ENCODE measurements at places on chromosomes 5 and 9. TPM values are rescaled to one million over a fixed set of nuclear protein-coding genes. Genes with fewer than 3 reads are reported as not detected.
A peak's percentile ranks its signal among the peaks of the same experiment; 100 is the strongest.

The TSSK1B gene
- 0.72 TPM for total RNA-seq

DNA sequence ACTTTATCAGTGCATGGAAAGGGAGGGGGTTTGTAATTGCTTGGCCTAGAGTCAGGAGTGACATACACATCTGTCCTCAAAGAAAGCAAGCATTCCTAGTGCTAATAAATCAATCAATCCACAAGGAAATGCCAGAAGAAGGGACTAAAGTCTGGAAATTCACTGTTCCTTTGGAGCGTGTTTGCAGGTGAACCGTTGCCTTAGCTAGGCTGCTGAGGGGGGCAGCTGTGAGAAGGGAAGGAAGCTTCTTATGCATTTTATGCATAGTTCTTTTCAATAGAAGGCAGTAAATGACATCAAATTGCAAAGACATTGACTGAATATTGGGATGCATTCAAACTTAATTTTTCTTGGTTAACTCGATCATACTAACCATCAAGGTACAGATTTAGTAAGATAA, 1092.5 kb upstream of the SEMA6A start:
- H3K27ac ChIP-seq = no peak overlapping the region
- no peaks in the 10 kb centered on the region for H3K27me3 ChIP-seq
- H3K4me3 ChIP-seq = no peak overlapping the region
- no peak for DNase-seq
- no peaks in the 10 kb centered on the region for H3K36me3 ChIP-seq

GRCh38 chr5:59256331-59256730, 637.2 kb downstream of the PDE4D start:
- H3K27ac ChIP-seq = no peak overlapping the region
- no peak overlapping the region for H3K4me3 ChIP-seq
- no peak for DNase-seq
- no peaks in the 10 kb centered on the region for H3K36me3 ChIP-seq
- no peaks in the 10 kb centered on the region for H3K27me3 ChIP-seq
- H3K4me1 ChIP-seq = no peaks in the 10 kb centered on the region

DNA sequence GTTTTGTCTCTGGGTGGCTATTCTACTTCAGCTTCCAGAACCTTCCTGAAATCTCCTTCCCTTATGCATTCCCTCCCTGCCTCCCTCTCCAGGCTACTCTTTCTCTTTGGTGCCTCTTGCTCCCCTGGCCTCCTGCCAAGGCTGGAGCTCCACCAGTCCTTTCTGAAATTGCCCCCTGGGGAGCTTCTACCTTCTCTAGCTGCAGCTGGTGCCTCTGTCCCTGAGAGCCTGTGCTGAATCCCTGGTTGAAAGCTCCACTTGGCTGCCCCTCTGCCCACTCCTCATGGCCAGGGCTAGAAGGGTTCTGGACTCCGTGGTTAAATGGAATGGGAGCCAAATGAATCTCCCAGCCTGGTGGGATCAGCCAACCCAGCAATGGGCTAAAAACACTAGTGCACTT, 80.1 kb downstream of the COL15A1 start:
- H3K27me3 ChIP-seq = no peaks in the 10 kb centered on the region
- no peaks in the 10 kb centered on the region for H3K36me3 ChIP-seq
- no peak overlapping the region for H3K27ac ChIP-seq
- DNase-seq = peak; percentile 91
- peaks cover 37% of the 10 kb centered on the region for H3K4me1 ChIP-seq
- H3K4me3 ChIP-seq = no peak overlapping the region

DNA sequence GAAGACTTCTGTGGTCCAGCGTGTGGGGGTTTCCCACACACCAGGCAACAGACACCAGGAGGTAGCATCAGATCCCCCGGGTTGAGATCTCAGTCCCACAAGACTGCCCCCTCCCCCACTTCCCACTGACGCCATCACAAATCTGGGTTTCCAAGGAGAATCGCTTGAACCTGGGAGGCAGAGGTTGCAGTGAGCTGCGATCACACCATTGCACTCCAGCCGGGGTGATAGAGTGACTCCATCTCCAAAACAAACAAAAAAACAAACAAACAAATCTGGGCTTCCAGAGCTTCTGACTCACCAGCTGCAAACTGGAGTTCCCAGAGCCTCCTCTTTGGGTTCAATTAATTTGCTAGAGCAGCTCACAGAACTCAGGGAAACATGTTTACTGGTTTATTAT, 4.7 kb upstream of the GBGT1 start:
- H3K27ac ChIP-seq = no peak overlapping the region
- no peak overlapping the region for H3K4me3 ChIP-seq
- peaks cover 8% of the 10 kb centered on the region for H3K27me3 ChIP-seq
- H3K36me3 ChIP-seq = no peaks in the 10 kb centered on the region
- H3K4me1 ChIP-seq = peaks cover 4% of the 10 kb centered on the region
- DNase-seq = peak; percentile 62

DNA sequence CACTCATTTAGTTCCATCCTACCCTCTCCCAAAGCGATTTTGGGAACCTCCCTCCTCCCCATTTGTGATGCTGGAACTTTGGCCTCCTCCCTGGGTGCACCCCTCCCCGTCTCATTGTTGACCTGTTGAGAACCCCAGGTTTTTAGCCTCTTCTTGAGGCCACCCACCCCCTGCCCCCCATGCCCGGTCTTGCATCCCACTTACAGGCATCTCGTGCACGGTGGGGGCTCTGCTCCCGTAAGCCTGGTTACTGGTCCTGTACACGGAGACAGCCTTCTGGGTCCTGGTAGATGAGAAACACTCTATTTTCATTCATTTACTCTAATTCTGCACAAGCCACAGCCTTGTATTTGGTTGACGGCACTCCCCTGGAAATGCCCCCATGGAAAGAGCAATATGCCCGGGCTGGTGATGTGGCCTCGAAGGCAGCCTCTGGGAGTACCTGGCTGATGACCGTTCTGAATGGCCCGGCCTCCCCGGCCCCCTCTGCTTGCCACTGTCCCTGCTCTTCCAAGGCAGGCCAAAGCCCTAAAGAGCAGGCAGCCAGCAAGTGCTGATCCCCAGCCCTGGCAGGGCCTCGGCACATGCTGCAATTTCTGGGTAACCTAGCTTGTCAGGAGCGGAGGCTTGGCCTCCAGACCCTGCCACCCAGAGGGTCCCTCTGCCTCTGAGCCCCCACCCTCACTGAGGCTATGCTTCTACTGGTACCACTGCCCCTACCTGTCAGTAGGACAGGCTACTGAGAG, 1.9 kb upstream of the MRPS2 start:
- H3K4me1 ChIP-seq = peaks cover 11% of the 10 kb centered on the region
- no peaks in the 10 kb centered on the region for H3K27me3 ChIP-seq
- H3K27ac ChIP-seq = no peak overlapping the region
- peaks cover 9% of the 10 kb centered on the region for H3K36me3 ChIP-seq

DNA sequence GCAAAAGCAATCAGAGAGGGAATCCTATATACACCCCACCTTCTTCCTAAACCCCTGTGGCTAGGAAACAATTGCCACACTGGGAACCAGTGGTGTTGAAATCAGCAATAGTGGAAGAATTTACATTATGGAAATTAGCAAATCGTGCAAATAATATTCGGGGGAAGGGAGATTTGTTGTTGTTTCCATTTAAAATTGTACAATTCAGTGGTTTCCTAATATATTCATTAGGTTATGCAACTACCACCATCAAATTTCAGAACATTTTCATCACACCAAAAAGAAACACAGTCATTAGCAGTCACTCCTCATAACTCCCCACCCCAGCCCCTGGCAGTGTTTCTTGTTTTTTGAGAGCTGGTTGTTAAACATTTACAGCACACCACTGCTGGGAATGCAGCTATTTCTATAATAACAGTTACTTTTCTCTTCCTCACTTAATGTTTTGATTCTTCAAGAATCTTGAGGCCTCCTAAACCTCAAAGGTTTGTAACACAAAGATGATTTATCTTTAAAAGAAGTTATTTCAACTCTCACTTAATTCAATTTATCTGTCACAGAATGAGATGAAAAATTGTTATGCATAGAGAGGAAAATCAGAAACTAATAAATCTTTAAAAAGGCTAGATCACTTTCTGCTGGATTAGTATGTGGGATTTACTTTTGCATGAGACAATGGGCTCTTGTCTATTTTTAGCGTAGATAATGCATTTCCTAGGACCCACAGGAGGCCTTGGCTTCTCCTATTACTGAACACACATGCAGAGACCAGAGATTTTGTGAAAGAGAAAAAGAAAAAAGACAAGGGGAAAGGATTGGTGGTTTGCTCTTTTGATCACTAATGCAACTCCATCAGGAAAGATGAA, 91.8 kb upstream of the DAPK1 start:
- H3K4me1 ChIP-seq = no peaks in the 10 kb centered on the region
- H3K36me3 ChIP-seq = no peaks in the 10 kb centered on the region
- no peak overlapping the region for H3K4me3 ChIP-seq
- no peak overlapping the region for H3K27ac ChIP-seq
- H3K27me3 ChIP-seq = peaks cover 13% of the 10 kb centered on the region

GRCh38 chr5:81838307-81838906, 87.5 kb upstream of the SSBP2 start:
- H3K27me3 ChIP-seq = no peaks in the 10 kb centered on the region
- H3K4me1 ChIP-seq = no peaks in the 10 kb centered on the region
- no peak overlapping the region for H3K4me3 ChIP-seq
- no peak overlapping the region for H3K27ac ChIP-seq
- H3K36me3 ChIP-seq = no peaks in the 10 kb centered on the region

DNA sequence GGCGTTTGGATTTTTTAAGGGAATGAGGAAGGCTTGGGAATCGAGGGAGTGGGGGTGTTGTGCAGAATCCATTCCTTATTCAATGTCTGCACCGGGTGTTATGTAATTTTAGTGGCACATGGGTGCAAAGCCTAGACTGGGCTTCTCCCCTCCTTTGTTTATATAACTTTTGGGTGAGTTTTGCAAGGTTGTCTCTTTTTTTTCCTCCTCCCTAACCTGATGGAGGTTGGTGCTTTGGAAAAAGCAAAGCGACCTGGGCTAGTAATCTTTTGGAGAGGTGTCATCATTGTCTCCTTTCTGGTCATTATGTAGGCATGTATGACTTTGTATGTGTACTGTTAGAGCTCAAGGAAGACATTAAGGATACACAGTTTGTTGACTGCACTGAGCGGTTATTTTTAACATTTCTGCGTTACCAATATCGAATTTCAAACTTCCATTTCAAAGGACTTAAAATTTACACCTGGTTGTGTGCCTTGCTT, 3.1 kb downstream of the SMARCA2 start:
- peak overlapping the region; percentile 78 for H3K4me3 ChIP-seq
- H3K36me3 ChIP-seq = no peaks in the 10 kb centered on the region
- peaks cover 24% of the 10 kb centered on the region for H3K4me1 ChIP-seq
- DNase-seq = peak; percentile 82
- no peaks in the 10 kb centered on the region for H3K27me3 ChIP-seq
- H3K27ac ChIP-seq = peak overlapping the region; percentile 73
